Activated effector memory CD4-positive, alpha-beta T cell treated with Interleukin-2 at 50 U/mL for 16 hours (primary cell): ENCODE measurements at places on chromosomes 2 and 18.

DNA sequence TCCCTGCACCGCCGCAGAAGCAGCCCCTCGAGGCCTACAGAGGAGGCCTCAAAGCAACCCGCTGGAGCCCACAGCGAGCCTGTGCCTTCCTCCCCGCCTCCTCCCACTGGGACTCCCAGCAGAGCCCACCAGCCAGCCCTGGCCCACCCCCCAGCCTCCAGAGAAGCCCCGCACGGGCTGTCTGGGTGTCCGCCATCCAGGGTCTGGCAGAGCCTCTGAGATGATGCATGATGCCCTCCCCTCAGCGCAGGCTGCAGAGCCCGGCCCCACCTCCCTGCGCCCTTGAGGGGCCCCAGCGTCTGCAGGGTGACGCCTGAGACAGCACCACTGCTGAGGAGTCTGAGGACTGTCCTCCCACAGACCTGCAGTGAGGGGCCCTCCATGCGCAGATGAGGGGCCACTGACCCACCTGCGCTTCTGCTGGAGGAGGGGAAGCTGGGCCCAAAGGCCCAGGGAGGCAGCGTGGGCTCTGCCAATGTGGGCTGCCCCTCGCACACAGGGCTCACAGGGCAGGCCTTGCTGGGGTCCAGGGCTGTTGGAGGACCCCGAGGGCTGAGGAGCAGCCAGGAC lies 31.2 kb downstream of the GPC1 start:
- no peak for DNase-seq

DNA sequence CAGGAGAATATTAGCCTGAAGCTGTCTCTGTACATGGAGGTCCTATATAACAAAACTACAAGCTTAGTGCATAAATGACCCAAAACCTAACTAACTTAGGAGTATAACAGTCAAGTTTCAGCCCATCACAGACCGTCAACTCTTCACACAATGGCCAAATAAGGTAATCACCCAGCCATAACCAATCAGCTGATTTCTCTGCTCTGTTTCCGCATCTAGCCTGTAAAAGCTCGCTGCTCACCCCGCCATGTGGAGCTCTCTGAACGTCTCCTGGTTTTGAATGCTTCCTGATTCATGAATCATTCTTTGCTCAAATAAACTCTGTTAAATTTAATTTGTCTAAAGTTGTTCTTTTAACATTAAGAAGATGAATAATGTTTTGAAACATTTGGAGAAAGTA lies 593.6 kb downstream of the TMX3 start:
- DNase-seq: no peak

DNA sequence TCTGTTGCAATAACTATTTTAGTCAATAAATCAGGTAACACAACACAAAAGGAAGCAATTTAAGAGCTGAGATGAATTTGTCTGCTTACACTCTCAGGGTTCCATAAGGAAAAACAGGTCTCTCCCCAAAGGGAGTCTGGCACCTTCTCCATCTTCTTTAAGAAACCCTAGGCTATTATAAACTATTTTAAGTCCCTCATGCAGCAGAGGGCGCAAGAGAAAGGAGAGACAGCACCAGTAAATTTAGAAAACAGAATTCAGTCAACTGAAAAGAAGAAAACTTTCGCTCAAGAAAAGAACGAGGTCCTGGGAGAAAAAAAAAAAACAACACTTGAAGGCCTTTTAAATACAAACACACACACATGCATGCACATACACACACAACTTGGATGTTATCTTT lies 19.1 kb downstream of the SULT1C4 start:
- no peak for DNase-seq

DNA sequence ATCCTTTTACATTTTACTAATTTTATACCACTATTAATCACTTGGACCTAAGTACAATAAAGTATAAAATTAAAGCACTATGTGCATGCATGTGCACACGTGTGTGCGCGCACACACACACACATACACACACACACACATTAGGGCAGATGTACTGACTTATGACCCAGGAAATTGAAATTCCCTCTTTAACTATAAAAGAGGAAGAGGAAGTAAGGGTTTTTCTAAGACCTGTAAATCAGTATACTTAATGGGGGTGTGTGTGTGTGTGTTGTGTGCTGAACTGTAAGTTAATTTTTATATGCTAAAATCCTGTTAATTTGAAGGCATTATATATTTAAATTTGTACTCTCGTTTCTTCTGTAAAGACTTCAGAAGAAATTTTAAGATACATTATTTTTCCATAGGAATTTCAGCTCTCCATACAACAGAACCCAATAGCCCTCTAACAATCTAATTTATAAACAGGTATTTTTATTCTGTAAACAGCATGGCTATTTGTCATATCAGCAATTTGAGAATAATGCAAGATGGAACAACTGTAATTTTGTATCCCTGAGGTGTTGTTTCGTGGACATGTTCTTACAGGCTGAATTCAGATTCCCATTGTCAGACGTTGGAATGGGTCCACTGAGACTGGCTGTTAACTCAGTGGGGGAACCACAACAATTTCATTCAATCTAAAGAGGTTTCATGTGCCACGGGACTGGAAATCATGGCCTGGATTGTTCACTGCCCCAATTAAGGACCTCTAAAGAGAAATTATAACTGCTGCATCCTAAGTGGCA lies 90.9 kb downstream of the PLA2R1 start:
- no peak for DNase-seq

DNA sequence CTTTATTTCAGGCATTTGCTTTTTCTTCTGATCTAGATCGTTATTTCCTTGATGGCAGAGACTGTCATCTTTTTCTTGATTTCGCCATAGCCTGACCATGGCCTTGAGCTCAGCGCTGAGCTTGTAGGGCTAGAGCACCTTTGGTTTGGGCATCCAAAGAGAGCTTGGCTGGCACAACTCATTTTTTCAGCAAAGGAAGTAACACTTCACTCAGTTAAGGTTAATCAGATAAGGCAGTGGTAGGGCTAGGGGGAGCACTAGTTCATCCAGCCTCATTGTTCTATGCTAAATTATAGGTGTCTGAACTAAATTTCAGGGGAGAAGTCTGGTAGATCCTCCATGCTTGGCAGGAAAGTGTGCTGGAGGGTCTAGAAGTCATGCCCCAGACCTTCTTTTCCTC lies 125.0 kb downstream of the SETBP1 start:
- no peak for DNase-seq

DNA sequence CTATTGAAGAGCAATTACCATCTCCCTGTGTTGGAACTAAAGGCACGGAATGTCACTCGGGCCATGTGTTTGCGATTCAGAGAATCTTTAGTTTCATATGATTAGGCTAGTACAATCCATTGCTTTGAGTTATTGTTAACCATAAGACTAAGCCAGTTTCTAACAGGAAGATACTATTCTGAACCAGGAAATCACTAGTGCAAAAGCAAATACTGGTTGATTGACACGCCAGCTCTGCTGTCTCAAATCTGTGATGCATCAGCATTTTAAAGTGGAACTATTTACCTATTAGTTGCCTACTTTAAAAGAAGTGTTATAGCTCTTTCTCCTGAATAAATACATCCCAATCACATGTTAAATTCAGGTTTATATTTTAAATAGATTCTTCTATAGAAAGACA lies 61.9 kb downstream of the AFTPH start:
- no peak for DNase-seq

GRCh38 chr18:23115683-23116096 lies 19.6 kb upstream of the CABLES1 start:
- no peak for DNase-seq

DNA sequence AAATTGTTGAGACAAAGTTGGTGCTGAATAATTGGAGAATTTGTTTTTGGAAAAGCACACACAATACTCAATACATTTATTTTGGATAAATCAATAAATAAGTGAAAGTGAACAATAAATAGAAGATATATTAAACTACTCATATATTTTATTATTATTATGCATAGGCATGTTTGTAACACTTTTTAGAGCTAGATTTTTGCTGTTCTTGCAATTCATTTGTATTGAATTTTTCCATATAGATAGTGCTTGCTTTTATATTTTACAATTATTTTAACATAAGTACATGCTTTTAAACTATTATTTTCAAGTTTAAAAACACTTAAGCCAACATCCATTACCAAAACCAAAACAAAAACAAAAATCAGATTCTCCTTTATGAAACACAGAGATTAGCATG lies 43.9 kb downstream of the BAZ2B start:
- DNase-seq: no peak
